T-helper 1 cell treated with Interleukin-12 subunit alpha and Interleukin-12 subunit beta and Interleukin-4 antibody, amounts not matched to agents 30 ng/mL and 1 ng/mL, for 36 hours (primary cell): ENCODE measurements at places on chromosomes 1 and 21. TPM values are rescaled to one million over a fixed set of nuclear protein-coding genes. Genes with fewer than 3 reads are reported as not detected.

The FALEC gene
- not detected in 2 replicates for total RNA-seq

The ITGB2 gene
- 792 and 801 TPM in 2 replicates for total RNA-seq

The PRMT6 gene
- 17.2 and 17.7 TPM in 2 replicates for total RNA-seq

The IL12RB2 gene
- total RNA-seq, result 151 and 159 TPM in 2 replicates

The CLEC20A gene
- not detected in 2 replicates for total RNA-seq

The HECTD3 gene
- 44.6 and 45.6 TPM in 2 replicates for total RNA-seq
